CD8-positive, alpha-beta T cell (primary cell): ENCODE measurements at places on chromosomes 7 and 10.

GRCh38 chr10:11326913-11327616, 284.4 kb downstream of the USP6NL start:
- DNase-seq, result no peak

GRCh38 chr10:34396663-34397062, 418.4 kb downstream of the PARD3 start:
- no peak for DNase-seq

DNA sequence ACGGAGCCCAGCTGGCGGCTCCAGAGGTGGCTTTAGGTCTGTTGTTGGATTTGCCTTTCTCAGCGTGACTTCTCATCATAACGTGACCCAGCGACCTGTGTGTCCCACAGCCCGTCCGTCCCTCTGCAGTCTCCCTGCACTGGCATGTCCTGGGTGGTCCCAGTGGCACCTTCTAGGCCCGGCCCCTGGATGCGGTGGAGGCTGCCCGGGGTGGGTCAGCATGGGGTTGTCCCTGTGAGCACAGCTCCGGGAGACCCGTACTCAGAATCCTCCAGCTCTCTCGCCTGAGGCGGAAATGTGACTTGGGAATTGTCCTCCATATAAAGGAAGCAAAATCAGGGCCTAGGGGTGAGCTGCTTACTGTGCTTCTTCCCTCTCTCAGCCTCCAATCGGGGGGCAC, 25.6 kb upstream of the AP5Z1 start:
- DNase-seq, result no peak

DNA sequence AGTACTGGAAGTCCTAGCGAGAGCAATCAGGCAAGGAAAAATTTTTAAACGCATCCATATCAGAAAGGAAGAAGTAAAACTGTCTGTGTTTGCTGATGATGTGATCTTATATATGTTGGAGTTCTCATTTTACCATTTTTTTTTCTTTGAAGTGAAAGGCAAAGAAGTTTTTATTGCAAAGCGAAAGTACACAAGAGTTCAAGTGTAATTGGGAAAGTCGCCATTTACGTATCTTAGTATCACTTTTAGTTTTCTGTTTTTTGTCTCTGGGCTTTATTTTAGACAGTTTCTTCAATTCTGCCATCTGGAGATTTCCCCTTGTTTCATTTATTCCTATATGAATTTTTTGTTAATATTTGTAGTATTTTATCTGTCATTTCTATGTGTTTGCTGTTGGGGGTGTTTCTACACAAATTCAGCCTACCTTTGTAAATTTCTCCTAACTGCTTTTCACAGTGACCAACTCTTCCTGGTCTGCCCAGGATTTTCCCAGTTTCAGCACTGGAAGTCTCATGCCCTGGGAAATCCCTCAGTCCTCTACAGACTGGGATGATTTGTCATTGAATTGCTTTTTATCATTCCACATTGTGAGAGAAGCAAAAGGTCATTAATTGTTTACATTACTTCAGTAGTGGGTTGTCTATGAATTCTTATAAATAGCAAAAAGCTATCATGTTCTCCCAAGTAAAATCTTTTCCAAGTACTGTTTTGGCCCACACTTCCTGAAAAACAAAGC, 23.2 kb downstream of the BET1 start:
- DNase-seq, result no peak

DNA sequence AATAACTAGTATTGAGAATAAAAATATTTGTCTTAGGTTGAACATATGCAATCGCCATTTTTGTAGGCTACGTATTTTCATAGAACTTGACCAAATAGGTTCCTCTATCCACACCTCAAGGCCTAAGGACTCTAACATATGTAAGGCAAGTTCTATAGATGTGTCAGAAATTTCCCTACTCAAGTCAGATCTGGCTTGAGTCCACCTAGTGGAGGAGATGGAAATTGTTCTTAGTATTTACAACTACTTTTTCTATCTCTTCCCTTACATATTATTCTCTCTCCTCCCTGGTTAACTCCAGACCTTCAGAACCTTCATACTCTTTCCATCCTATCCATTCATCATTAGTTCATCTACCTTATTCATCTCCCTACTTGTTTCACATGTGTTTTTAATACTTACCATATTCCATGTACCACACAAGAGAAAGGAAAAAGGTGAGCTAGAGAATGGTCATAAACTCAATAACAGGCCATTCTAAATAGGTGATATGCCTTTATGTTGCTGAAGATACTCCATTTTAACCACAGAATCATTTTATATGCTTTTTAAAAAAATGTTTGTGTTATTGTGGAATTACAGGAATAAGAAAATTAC, 174.5 kb upstream of the HDAC9 start:
- no peak for DNase-seq

DNA sequence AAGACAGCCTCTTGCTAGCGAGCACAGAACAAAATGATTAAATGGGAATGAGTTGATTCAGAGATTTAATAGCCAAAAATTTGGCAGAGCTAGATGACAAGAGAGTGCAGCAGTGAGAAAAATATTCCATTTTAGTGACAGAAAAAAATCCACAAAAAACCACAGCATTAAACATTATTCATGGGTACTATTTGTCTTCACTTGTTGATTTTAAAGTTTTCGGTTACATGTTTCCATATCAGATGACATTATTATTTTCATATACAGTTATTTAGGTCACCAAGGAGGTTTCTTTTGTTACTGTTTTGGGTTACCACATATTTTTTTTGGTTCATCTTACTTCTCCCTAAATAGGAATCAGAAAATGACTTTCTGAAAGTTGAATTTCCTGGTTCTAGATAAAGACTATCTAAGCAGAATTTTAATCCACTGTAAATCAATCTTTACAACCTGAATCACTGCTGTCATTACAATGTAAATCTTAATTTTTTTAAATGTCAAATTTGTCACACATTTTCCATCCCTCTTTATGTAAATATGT, 87.9 kb downstream of the SVIL start:
- no peak for DNase-seq

- no peak for DNase-seq
Observed at GRCh38 chr7:98785929-98786571, 83.8 kb downstream of the TMEM130 start.

- no peak for DNase-seq
Observed at GRCh38 chr10:71067098-71067740, 145.2 kb upstream of the UNC5B start.

DNA sequence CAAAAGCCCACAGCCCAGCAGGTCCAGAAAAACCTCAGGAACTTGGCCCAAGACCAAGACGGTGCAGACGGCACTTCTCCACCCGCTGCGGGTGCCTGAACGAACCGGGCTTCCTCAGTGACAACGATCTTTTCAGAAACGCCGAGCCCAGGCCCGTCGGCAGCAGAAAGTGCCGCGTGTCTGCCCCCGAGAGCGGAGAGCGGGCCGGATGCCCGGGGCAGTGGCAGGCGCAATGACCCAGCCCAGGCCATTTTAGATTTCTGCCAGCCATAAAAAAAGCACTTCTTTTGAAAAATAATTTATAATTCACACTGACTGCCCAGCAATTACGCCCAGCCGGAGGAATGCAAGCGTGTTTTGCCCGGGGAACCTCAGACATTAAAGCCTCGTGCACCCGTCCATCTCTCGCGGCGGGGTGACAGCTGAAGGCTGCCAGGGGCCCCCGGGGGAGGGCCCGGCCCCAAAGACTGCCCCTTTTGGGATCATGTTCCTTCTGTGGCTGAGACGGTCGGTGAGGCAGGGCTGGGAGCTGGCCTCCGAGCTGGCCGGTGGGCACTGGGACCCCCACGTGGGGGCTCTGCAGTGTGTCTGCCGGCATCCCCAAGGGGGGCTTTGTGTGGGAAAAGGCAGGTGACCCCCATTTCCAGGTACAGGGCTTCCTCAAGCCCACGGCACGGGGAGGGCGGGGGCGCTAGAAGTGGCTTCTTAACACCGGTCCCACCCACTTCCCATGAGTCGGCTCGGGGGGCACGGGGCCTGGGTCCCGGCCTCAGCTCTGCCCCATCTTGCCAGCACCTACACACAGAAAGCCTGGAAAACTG, 71.3 kb upstream of the PDGFA start:
- DNase-seq, result no peak

- DNase-seq, result no peak
Observed at GRCh38 chr7:12588259-12588904, 17.9 kb downstream of the SCIN start.

- DNase-seq, result no peak
Observed at GRCh38 chr10:116055252-116055916, 217.6 kb downstream of the GFRA1 start.

DNA sequence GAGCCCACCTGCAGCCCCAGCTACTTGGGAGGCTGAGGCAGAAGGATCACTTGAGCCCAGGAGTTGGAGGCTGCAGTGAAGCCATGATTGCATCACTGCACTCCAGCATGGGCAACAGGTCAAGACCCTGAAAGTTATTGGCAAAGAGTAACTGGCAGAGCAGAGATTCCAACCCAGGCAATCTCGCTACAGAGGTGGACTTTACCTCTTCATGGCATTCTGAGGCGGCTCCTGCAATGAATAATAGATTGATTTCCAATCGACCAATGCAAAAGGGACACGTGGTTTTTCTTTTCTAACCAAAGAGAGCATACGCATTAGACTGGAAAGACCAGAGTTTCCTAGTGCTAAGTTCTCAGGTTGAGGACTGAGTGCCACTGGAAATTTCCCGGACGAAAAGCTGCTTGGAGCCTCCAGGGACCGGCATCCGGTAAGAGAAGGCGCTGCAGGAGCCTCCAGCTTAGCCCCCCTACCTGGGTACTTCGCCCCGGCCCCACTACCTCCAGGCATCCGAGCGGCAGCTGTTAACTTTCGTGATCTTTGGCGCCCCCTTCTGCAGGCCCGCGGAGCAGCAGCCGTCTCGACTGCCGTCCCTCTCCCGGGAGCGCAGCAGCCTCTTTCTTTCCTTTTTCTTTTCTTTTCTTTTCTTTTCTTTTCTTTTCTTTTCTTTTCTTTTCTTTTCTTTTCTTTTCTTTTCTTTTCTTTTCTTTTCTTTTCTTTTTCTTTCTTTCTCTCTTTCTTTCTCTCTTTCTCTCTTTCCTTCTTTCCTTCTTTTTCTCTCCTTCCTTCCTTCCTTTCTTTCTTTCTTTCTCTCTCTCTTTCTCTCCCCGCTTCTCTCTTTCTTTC, 4.1 kb downstream of the MBLAC1 start:
- peak; percentile 76 for DNase-seq

DNA sequence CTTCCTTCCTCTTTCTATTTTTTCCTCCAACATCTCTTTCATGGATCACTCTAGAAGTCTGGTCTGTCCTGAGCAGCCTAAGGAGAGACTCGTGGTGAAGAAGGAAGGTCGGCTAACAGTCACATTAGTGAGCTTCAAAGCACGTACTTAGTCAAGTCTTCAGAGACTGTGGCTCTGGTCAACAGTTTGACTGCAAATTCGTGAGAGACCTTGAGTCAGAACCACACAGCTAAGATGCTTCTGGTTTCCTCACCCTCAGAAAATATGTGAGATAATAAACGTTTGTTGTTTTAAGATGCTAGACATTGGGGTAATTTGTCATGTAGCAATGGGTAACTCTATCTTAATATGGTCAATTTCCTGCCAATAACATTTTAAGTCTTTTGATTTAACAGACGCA, 126.2 kb upstream of the LRRN3 start:
- DNase-seq, result no peak

DNA sequence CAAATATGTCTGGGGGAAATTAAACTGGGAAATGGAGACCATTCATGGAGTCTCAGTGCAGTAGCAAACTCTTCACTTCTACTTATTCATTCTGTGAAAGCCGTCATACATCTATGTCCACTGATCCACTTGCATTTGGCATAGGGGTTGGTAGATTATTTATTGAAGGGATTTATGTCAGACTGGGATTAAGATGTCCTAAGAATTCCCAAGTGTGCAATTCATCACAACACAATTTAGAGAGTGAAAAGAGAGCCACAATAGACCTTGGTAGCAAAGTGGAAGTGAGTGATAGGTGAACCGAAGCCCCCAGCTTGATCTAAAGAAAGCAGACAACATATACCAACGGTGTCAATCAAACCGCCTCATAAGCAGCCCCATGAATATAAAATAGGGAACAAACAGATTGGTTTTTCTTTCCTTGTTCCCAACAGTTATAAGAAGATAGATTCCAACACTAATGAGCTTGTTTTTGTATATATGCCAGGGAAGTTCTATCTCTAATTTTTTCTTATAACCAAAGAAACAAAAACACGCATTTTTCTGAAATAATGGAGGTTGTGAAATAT, 234.3 kb downstream of the CACNA2D1 start:
- no peak for DNase-seq

GRCh38 chr7:105982388-105982787, 19.3 kb downstream of the CDHR3 start:
- no peak for DNase-seq

DNA sequence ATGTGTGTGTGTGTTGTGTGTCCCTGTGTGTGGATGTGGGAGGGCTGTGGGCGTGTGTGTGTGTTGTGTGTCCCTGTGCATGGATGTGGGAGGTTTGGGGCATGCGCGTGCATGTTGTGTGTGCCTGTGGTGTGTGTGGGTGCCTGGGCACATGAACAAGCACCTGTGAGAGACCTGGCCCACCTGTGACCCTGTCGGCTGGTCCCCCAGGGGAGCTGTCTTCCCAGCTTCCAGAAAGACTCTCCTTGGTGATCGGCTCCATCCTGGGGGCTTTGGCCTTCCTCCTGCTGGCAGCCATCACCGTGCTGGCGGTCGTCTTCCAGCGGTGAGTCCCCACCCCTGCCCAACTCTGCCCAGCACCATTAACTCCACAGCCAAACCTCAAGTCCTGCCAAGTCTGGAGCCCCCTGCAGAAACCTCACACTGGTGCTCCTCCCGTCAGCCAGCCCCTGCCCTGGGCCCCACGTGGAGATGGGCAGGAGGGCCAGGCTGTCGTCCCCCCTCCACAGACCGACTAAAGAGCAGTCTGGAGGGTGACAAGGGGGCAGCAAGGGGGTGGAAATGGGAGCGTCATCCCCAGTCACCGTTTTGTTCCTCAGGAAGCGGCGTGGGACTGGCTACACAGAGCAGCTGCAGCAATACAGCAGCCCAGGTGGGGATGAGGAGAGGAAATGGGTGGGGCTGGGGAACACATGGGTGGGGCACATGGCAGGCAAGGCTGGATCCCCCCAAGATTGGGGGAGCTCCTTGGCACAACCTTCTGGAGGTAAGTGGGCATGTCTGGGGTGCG, 12.7 kb downstream of the EPHB6 start:
- DNase-seq, result no peak

- no peak for DNase-seq
Observed at GRCh38 chr7:116710764-116711452, 38.9 kb downstream of the MET start.

- no peak for DNase-seq
Observed at GRCh38 chr7:69922026-69922803, 323.9 kb downstream of the AUTS2 start.
